ENCODE measurements at places on chromosomes 11 and 22.
A peak's percentile ranks its signal among the peaks of the same experiment; 100 is the strongest.

- peak; percentile 41 for DNase-seq
Observed at GRCh38 chr11:17014833-17015626, 816 bp upstream of the PLEKHA7 start.

DNA sequence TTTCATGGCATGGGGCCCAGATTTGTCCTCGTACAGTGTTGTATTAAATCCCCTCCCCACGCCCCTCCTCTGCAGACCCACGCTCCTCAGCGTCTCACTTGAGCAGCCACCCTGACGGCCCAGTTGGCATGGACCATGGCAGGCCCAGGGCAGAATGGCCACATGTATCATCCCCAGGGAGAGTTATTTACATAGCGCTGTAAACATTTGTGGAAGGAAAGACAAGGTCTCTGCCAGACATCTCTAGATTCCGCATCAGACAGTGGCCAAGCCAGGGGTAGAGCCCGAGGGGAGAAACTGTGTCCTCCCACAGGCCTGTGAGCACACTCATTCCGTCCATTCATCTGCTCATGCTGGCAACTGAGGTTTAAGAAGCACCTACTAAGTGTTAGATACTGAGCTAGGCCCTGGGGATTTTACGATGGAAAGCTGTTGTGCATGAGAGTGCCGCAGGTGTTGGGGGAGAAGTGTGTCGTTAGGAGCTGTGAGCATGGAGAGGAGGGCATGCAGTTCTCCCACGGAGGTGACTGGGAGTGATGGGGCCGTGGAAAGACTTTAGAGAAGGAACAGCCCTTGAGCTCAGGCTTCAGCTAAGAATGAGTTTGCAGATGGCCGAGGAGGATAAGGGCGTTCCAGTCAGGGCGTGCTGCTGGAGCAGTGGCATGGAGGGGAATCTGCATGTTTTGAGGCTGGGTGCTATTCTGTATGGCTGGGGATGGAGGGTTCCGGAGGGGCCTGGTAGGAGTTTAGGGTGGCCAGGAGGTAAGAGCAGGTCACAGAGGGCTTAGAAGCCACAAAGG, 94.9 kb downstream of the GRIK4 start:
- DNase-seq: no peak

DNA sequence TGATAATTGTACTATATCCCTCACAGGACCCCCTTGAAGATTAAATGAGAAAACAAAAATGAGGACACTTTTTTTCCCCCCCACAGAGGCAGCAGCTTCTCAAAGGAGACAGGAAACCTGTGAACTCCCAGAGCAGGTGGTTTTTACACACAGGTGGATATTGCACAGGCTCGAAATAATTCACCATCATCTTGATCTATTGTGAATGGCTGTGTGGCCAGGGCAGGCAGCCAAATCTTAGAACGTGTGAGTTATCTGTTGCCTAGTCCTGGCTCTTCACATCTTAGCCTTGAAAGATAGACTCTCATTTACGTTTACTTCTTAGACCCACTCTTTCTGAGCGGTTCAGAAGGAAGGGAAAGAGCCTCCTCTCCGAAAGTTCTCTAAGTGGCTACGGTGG, 23.5 kb downstream of the PPFIBP2 start:
- no peak for DNase-seq

- DNase-seq: no peak
Observed at GRCh38 chr11:72751116-72752087, 806 bp downstream of the ARAP1 start.
